ENCODE measurements at places on chromosomes 4 and X.
A peak's percentile ranks its signal among the peaks of the same experiment; 100 is the strongest.

DNA sequence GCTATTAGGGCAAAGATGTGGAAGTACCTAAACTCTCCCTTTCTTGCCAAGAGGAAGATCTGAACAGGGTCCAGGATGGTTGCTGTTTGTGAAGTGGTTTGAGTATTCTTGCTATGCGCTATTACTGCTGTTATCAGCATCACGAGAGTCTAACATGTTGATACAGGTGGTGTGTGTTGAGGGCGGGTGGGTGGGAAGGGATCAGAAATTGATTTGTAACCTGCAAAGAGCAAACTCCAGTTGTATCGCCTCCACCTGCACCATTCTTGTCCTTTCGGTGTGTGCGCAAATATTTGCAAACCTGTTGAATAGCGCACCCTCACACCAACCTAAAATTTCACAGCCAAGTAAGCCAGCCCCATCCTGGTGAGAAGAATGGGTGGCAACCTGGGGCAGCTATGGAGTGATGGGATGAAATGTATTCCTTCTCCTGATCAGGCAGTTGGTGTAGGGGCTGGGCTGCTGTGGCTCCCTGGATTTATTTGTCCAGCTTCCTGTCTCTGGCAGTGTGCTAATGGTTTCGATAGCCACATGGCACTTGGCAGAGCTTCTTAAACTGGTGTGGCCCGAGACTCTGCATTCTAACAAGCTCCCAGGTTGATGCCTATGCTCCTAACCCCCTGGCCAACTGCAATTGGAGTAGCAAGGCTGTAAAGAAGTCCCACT, 102.6 kb upstream of the SCML1 start:
- no peak for DNase-seq

GRCh38 chrX:107721318-107721717, 54.3 kb downstream of the TSC22D3 start:
- DNase-seq: no peak

DNA sequence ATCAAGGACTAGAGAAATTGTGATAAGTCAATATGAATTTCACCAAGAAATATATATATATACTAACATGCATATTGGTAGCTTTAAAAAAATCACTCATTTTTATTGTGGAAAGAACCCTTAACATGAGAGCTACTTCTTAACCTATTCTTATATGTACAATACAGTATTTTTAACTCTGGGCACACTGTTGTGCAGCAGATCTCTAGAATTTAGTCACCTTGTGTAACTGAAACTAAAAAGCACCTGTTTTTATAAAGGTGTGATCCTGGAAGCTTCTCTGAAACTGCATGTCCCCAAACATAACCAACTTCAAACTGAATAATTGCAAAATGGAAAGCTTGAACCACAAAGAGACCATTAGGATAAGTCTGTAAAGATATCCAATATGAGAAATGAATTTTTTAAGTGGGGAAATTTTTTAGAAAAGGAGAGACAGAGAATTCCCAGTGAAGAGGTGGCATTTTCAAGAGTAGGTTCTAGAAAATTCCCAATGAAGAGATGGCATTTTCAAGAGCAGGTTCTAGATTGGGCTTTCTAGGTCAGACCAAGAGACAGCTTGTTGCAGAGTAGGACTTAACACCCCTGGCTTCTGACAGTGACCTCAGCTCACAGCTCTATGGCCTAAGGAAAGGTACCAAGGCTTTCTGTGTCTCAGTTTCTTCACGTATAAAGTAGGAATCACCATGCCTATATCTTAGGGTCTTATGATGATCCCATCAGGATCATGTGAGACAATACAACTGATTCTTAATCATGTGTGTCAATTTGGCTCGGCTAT, 22.0 kb upstream of the PPARGC1A start:
- DNase-seq: no peak

GRCh38 chr4:121485190-121485804, 104.5 kb upstream of the QRFPR start:
- no peak for DNase-seq

DNA sequence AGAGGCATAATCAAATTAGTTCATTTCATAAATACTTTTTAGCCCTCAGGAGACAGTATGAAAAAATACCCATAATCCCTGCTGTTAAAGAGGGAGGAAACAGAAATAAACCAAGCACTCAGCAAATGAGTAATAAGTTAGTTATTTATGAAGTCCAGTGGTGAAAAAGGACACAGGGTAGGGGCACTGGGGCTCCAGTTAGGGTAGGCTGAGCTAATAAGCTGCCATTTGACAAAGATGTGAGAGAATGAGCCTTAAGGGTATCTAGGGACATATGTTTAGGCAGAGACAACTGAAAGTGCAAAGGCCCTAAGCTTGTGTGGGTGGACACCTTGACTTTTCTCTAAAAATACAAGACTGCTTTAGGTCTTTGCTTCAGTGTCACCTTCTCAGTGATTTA, 94.4 kb downstream of the IL15 start:
- peak; percentile 2 for DNase-seq

DNA sequence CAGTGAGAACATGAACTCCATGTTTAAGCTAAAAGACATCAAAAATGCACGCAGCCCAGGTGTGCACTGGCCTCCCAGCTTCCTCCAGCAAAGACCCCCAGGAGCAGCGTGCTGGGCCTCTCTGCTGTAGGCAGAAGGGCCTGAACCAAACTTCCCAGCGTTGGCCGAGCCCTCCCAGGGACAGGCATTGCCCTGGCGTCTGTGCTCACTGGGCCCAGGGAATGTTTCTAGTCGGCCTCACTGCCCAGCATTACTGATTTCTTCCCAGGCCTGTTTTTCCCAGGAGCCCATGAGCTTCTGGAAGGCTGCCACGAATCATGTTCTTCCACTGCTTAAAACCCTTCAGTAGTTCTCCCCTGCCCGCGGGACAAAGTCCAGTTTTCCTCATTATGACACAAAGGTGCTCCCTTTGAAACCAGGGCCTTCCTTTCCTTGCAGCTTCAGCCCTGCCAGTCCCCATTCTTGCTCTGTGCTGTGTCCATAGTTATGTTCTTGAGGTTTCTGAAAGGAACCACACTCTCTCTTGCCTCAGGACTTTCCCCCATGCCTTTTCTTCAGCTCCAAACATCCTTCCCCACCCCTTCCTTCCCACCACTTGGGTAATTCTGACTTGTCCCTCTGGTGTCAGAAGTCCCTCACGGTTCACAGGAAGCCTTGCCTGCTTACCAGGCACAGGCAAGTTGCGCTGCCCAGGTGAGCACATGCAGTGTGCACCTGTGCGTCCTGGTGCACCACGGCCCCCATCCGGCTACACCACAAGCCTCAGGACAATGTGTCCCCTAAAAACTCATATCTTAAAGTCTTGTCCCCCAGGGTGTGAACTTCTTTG, 93.4 kb upstream of the ENPP6 start:
- no peak for DNase-seq

- DNase-seq: no peak
Measured at GRCh38 chrX:2489446-2490445, 11.0 kb downstream of the DHRSX start.

DNA sequence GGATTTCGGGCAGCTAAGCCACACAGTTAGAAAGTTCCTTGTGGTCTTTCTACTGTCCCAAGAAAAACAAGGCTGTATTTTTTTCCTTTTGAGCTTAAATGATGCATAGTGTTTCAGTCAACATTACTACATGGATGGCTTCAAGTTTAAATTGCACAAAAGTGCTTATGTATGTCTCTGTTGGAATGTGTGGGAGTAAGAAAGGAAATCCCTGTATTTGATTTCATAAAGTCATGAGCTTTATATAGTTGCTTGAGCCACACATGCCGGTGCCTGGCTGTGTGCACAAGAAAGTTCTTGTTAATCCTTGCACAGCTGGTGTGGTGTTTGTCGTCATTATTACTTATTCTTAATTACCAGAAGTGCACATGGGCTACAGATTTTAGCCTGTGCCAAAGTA, 262.2 kb downstream of the ARHGAP10 start:
- DNase-seq: no peak

DNA sequence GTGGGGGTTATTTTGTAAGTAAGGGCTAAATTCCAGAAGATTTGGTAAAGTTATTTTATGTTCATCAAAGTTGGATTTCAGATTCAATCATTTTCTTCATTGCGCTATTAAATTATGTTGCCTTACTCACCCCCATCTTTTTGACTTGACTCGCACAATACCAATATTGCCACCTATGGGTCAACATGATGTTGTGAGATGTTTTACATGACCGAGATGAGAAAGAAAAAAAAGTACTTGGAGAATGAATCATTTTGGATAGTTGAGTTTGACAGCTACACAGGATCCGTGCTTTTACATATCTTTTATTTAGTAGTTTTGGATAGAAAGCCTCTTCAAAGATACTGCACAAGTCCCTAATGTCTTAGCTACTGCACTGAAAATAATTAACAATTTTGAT, 224.2 kb upstream of the EMCN start:
- DNase-seq: peak; percentile 65

- peak; percentile 4 for DNase-seq
Measured at GRCh38 chr4:142909908-142910307, 63.8 kb upstream of the INPP4B start.

DNA sequence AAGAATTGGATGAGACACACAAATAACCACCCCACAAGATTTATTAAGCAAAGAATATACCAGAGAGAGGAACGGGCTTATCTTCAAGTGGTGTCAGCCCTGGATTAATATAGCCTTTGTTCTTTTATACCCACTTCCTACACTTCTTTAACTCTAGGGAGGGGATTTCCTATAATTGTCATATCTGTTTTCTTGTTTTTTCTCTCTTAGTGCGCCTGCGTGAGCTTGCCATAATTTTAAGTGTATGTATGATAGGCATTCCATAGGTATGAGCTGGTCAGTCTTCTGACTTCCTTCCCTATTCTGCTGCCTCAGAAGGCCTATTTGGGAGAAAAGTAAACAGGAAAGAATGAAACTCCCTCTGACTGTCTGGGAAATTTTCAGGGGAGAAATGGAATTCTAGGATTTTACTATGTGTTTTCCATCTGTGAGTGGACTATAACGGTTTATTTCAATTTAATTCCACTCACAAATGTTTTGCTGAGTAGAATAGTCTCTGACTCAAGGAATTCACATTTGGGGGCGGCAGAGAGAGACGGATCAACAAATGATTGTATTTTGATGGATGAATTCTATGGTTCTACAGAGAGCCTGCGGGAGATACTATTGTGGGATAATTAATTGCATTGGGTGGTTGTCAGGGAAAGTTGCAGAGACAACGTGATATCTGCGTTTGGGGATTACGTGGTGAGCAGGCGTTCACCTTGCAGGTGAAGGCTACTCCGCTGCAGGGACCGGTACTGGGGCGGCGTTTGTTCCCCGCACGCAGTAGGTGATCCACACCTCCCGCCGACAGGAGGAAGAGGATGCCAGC, 626 bp upstream of the CEP135 start:
- DNase-seq: peak; percentile 89

DNA sequence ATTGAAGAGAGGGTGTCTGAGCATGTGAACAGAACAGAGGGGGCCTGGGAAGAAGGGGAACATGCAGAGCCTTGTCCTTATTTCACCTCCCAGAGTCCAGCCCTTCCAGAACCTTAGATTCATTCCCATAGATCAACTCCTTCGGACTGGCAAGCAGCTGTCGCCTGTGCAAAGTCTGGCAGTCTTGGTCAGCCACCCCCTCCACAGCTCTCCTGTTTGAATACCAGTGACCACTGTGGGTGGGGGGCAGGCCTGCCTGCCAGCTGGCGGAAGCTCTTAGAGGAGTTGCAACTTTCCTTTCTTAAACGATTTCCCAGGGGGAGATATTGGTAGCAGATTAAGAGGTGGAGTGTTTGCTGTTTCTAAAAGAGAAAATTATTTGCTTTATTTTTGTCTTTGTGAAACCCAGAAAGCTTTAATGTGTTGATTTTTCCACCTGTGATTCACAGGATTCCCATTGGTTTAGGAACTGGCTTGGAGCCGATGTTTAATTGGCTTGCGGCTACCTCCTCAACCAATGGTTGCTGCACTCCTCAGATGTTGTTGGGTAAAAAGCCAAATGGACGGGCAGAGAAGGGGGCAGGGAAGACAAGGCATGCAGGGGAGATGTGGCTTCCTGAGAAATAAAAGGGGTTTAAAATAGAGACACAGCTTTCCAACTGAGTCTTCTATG, 62.2 kb upstream of the PRPS1 start:
- peak; percentile 30 for DNase-seq

GRCh38 chr4:14289708-14290107, 662.2 kb upstream of the BOD1L1 start:
- DNase-seq: peak; percentile 51

Measured in HCEC 1CT (cell line).